HT-29 (cell line): ENCODE measurements at places on chromosomes 4 and X.

GRCh38 chr4:1579001-1579900, 104.9 kb downstream of the FAM53A start:
- DNase-seq, result peak; percentile 63

GRCh38 chr4:13511101-13511500, 27.0 kb upstream of the RAB28 start:
- DNase-seq, result no peak

GRCh38 chr4:93317057-93317456, 511.5 kb upstream of the ATOH1 start:
- DNase-seq, result no peak

- no peak for DNase-seq
Observed at GRCh38 chr4:88745175-88745574, 47.5 kb upstream of the NAP1L5 start.
